GM23338 (cell line): ENCODE measurements at places on chromosomes 2 and 18. TPM values are rescaled to one million over a fixed set of nuclear protein-coding genes. Genes with fewer than 3 reads are reported as not detected.

DNA sequence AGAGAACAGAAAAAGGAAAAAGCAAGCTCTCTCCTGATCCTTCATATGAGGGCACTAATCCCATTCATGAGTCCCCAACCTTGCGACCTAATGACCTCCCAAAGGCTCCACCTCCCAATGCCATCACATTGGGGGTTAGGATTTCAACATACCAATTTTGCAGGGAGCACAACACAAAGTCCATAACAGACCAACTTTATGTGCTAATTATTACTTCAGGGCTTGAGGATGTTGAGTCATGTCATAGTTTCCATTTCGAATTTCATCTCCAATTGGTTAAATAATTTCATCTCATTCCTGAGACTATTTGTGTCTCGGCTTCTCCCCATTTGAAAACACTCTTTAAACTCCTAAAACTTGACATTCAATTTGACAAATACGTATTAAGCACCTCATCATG lies 69.9 kb upstream of the KLF7 start:
- no peak for DNase-seq

GRCh38 chr2:231182513-231182899 lies 15.9 kb upstream of the ARMC9 start:
- DNase-seq = no peak

POTEJ gene
- total RNA-seq = 0.63 TPM in 1 of 2 replicates, not detected in the other

DNA sequence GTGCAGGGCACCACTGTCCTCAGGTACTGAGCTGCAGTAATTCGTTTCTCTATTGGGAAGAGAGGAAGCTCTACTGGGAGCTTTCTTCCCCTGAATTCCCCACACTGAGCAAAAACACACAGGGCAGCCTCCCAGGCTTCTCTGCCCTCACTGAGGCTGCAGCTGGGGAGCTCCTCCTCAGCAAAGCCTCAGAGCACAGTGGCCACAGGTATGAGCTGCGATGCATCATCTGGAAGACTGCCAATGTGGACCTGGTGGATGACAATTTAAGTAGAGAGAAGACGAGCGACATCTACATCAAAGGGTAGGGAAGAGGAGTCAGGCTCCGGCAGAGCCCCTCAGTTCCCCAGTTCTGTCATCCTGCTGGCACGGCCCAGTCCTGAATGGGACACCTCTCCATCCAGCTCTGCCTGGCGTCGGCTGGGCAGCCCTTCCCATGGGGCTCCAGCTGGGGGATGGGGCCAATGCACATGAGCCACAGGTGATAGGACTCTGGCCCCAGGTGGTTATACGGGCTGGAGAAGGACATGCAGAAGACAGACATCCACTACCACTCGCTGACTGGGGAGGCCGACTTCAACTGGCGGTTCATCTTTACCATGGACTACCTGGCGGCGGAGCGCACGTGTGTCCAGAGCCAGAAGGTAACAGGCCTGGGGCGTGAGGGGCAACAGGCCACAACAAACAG lies 37.6 kb downstream of the LMAN2L start:
- DNase-seq = no peak

NT5C1B gene
- total RNA-seq = not detected in 2 replicates

CHAC2 gene
- total RNA-seq = 17.9 and 20.9 TPM in 2 replicates

EFHD1 gene
- total RNA-seq = 3.4 and 7.0 TPM in 2 replicates

GRCh38 chr18:33957707-33958106 lies 267.0 kb downstream of the NOL4 start:
- no peak for DNase-seq

- no peak for DNase-seq
Measured at GRCh38 chr2:105872830-105873229, 128.1 kb downstream of the NCK2 start.

GRCh38 chr2:166321076-166321475 lies 54.7 kb downstream of the SCN9A start:
- DNase-seq = no peak

- DNase-seq = no peak
Measured at GRCh38 chr2:239876948-239877289, 148.2 kb downstream of the NDUFA10 start.

- DNase-seq = no peak
Measured at GRCh38 chr2:169287666-169288065, 74.7 kb downstream of the LRP2 start.

DNA sequence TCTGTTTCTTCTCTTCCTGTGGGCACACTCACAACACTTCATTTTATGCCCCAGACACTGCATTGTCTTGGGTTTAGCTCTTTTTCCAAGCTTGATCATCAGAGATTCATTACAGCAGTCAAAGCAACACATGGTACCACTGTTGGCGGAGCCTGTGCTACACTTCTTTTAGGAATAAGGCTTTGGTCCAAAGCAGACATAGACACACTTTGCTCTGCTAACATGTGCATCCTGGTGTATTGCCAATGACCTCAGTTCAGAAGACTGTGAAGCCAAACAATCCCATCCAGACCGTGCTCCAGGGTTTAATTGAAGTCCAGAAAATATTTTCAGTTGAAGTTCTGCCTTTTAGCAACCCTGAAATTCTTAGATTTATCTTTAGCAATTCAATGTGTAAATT lies 354.6 kb upstream of the RAB12 start:
- no peak for DNase-seq

DNA sequence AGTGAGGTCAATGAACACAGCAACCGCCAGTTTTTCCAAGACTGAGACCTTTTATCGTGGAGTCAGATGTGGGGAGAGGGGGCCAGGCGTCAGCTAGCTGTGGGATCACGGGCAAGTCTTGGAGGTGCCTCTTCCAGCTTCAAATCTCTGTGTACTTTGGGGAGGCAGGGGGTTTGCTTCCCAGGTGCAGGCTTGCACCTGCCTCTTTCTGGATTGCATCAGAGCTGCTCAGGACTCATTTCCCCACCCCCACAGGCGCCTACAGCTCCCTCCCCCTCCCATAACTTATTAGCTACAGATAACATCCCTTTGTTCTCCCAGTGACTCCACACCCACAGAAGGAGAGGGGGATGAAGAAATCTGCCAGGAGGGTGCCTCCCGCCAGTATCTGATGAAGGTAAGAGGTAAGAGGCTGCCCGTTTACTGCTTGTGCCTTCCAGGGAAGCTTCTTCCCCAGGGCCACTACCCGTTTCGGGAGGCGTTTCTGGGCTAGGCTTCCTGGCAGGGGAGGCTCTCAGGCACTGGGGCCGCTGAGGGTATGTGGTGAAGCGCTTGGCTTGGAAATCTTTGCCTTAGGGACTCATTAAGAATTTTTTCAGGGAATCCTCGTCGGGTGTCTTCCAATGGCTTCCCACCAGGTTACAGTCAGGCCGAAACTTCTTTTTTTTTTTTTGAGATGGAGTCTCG lies 18.8 kb upstream of the MRPL33 start:
- peak; percentile 86 for DNase-seq

CIDEA gene
- not detected in 2 replicates for total RNA-seq

DNA sequence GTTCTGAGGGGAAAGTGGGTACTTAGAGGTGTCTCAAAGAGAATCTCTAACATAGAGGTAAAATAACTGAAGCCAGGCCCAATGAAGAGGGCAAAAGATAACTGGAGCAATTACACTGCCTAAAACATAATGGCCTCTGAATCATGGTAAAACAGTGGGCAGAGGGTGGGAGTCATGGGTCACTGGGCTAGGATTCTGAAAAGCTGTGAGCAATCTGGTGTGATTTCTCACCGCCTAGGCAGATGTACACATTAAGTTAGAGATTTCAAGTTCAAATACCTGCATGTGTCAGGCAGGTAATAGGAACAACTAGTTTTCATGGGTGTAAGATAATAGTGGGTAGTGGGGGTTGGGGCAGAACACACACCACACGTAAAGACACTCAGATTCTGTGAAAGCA lies 45.6 kb downstream of the INSIG2 start:
- no peak for DNase-seq

- DNase-seq = no peak
Measured at GRCh38 chr2:45741161-45741850, 89.8 kb downstream of the PRKCE start.

DNA sequence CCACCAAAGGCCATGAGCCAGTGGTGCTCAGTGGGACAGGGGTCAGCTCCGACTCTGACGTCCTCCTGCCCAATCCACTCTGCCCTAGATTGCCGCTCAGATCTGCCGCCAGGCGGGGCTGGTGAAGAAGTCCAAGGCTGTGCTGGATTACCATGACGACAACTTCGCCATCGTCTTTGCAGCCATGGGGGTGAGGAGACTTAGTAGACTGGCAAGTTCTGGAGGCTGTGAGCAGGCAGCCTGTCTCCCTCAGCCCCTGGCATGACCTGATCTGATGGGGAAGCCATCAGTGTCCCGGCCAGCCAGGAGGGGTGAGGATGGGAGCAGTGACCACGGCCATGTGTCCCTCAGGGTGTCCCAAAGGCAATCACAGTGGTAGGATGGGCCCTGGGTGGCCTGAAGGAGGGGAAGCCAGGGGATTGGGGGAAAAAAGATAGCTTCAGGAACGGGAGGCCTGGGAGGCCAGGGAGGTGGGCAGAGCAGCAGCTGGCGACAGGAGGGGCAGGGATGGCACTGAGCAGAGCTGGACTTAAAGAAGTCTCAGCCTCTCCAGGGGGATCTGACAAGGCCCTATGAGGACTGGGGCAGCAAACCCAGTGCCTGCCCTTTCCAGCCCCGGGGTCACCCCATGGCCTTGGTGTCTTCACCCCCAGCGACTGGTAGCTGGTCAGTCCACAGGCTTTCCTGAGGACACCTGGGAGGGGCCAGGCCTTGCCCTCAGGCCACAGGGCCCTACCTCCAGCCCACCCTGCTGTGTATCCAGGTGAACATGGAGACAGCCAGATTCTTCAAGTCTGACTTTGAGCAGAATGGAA lies 17.4 kb upstream of the ANKRD53 start:
- DNase-seq = peak; percentile 48

DNA sequence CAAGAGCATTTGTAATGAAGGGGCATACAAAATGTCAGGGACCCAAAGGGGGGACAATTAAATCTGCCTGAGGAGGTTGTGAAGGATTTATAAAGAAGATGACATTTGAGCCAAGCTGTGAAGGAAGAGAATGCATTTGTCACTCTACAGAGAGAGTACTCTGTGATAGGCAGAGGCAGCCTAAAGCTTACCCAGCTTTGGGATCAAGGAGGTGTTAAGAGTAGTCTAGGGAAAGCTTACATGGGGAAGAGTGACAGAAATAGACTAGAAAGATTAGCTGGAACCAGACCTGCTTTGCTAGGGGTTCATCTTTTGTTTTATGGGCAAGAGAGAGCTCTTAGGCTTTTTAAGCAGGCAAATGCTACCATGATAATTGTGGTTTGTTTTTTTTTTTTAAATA lies 169.1 kb upstream of the CYP26B1 start:
- DNase-seq = no peak

DNA sequence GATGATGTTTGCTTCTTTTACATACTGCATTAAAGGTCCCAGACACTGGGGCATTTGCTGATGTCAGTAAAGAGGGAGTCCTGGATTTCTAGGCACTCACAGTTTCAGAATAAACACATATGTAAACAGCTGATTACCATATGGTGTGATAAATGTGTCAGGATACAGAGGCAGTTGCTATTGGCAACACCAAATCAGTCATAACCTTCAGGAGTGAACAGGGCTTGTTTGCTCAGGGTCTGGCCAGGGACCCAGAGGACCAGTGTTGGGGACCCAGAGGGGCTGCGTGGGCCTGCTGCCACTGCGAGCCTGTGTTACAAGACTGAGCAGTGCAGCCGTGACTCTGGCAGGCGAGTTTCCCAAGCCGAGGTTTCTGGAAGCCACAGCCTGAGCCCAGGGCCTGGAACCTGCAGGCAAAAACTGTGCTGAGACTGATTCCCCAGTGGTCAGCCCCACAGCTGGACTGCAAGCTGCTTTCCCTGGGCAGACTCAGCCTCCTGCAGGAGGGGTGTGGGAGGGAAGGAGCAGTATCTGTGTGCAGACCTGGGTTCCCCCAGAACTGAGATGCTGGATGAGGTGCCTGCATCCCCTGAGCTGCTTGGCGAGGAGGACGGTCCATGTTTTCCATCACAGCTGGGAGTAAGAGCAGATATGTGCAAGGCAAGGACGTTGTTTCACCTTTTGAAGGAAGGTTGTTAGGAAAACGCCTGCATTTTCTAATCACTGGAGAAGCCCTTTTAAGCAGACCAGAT lies 23.6 kb downstream of the ASAP2 start:
- DNase-seq = no peak

GRCh38 chr2:20999906-21000645 lies 43.8 kb downstream of the APOB start:
- DNase-seq = no peak

GRCh38 chr2:112920923-112921532 lies 10.1 kb downstream of the IL37 start:
- no peak for DNase-seq

TMEM178A gene
- 12.3 and 17.4 TPM in 2 replicates for total RNA-seq

C2orf66 gene
- total RNA-seq = not detected in 2 replicates

GRCh38 chr2:183993052-183993451 lies 605.3 kb upstream of the ZNF804A start:
- no peak for DNase-seq

RNF125 gene
- 29.2 and 34.8 TPM in 2 replicates for total RNA-seq

POLR1B gene
- 43.5 and 58.3 TPM in 2 replicates for total RNA-seq

GRCh38 chr2:134023854-134024253 lies 230.0 kb upstream of the MGAT5 start:
- no peak for DNase-seq

HOXD9 gene
- total RNA-seq = not detected in 2 replicates

GRCh38 chr18:55647331-55647730 lies 59.3 kb upstream of the TCF4 start:
- DNase-seq = no peak

TANC1 gene
- total RNA-seq = 8.5 and 9.5 TPM in 2 replicates

SERPINB11 gene
- total RNA-seq = not detected in 2 replicates
